ENCODE measurements at places on chromosomes 12 and 14.
A peak's percentile ranks its signal among the peaks of the same experiment; 100 is the strongest.

- no peak for DNase-seq
Measured at GRCh38 chr12:13812168-13812567, 169.2 kb downstream of the GRIN2B start.

GRCh38 chr14:68740788-68741476, 51.9 kb downstream of the ZFP36L1 start:
- no peak for DNase-seq

DNA sequence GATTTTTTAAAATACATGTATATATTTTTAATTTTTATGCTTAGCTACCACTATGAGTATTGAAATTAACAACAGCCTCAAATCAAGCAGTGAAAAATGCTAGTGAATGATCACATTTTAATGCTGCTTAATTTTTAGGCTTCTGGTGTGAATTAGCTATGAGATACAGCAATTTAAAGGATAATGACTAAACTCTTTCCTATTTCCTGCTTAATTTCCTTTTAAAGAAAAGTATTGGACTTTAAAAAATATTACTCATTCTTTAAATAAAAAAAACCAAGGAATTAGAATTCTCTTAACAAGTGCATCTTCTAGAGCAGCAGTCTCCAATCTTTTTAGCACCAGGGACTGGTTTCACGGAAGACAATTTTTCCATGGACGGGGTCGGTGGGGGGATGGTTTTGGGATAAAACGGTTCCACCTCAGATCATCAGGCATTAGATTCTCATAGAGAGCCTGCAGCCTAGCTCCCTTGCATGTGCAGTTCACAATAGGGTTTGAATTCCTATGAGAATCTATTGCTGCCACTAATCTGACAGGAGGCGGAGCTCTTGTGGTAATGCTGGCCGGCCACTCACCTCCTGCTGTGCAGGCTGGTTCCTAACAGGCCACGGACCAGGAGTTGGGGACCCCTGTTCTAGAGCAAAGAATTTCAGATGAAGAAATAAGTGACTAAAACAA, 18.6 kb upstream of the NTN4 start:
- no peak for DNase-seq

- no peak for DNase-seq
Measured at GRCh38 chr12:96698965-96699364, 208.1 kb upstream of the NEDD1 start.

GRCh38 chr12:57431654-57432188, 878 bp upstream of the R3HDM2 start:
- DNase-seq = no peak

DNA sequence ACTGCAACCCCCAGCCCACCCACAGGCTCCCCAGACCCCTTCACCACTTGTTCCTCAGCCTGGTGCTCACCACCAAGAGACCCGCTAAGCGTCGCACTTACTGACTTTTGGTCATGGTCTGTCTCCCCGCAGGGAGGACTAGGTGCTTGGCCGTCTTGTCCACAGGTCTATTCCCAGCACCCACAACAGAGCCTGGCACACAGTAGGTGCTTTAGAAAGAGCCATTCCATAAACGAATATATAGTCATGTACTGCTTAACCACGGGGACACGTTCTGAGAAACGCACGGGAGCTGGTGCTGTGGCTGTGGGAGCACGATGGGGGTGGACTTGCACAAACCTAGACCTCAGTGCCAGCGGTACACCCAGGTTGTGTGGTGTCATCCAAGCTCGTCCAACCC, 34.0 kb downstream of the NCOR2 start:
- no peak for DNase-seq

GRCh38 chr14:71586131-71586897, 345.9 kb upstream of the RGS6 start:
- DNase-seq = peak; percentile 38

DNA sequence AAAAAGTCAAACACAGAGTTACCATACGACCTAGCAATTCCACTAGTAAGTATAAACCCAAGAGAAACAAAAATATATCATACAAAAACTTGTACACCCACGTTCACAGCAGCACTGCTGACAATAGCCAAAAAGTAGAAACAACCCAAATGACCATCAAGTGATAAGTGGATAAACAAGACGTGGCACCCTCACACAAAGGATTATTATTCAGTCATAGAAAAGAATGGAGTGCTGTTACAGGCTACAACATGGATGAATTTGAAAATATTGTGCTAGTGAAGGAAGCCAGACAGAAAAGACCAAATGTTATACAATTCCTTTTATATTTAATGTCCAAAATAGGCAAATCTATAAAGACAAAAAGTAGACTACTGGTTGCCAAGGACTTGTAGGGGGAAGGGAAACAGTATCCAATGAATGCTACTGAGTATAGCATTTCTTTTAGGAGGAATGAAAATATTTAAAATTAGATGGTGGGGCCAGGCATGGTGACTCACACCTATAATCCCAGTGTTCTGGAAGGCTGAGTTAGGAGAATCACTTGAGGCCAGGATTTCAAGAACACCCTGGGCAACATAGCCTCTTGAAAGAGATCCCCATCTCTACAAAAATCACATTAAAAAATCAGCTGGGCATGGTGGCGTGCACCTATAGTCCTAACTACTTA, 41.9 kb downstream of the SPTLC2 start:
- DNase-seq = no peak

DNA sequence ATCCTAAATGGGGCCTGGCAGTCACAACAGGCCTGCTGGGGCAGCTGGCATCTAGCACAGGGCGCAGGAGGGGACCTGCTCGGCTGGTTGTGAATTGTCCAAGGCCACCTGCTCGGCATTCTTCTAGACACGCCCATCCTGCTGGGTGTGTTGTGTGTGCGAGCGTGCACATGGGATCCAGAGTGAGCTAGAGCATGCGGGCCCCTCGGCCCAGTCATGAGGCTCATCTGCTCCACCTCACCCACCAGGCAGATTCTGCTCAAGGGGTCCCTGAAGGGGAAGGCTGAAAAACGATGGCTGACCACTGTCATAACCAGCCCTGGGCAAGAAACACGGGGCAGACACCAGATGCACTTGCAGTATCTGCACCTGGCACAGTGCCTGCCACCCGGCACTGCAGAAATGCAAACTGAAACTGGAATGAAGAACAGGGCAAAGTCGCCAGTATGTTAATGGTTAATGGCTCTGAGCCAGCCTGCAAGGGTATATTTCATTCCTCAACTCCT, 31.8 kb downstream of the MAX start:
- no peak for DNase-seq

GRCh38 chr12:107404981-107405380, 280.6 kb upstream of the PWP1 start:
- peak; percentile 16 for DNase-seq

GRCh38 chr12:13128291-13128965, 25.0 kb upstream of the GSG1 start:
- DNase-seq = no peak

- no peak for DNase-seq
Measured at GRCh38 chr12:113186033-113186365, 478 bp downstream of the RITA1 start.

GRCh38 chr12:128685903-128686475, 137.8 kb downstream of the SLC15A4 start:
- DNase-seq = no peak

DNA sequence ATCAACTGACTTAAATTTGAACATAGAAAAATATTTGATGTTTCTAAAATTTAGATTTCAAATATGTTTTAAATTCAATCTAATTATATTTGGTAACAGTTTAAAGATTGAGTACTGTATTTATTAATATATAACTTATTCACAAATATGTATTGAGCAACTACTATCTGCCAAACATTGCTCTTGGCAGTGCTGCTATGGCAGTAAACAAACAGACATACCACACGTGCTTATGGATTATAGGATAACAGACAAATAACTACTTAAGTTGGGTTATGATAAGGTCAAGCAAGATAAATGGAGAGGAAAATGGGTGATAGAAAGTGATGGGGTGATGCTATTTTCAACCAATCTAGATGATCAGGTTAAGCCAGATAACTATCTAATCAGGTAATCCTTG, 538.1 kb downstream of the C12orf50 start:
- no peak for DNase-seq

DNA sequence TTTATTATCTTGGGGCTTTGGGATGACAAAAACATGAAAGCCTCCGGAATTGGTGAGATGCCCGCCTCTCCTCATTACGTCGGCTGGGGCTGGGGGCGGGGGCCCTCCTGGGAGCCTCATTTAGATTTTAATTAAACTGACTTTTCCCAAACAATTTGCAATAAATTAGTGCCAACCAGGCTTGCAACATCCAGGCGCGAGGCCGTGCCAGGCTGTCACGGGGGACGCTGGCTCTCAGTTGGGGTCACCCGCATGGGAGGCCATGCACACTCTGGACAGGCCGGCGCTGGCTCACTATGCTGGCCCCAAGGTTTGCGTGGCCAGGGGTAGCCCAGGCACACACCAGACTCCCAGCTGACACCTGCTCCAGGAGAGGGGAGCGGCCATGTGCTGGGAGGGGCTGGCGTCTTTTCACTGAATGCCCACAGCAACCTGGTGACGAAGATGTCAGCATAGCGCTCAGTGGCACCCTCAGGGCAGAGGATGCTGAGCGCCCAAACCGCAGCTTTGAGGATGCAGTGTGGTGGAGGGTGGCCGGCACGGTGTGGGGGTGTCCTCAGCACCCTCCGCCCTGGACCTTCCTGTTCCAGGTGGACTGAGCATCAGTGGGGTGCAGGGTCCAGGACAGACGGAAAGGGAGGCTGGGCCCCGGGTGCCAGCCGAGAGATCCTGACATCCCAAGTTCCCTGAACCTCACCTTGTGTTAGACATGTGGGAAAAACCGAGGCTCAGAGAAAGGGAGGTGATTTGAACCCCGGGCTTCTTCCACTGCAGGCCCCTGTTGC, 190.8 kb upstream of the C14orf180 start:
- no peak for DNase-seq

DNA sequence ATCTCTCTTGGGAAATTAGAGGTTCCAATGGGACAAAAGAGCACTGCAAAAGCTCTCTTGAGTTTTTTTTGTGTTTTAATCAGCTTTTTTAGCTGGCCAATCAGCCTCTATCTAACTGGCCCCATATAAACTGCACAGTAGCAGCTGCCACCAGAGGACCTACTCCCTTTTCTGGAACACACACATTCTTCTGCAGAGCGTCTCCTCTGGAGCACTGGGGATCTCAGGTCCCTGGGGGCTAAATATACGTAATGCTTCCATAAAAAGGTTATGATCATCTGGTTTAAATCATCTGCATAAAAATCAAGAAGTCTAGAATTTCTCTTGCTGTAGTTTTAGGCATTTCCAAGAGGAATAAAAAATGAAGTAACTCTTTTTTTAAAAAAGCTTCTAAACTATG, 32.3 kb downstream of the TSPAN8 start:
- DNase-seq = no peak

GRCh38 chr12:39723831-39724230, 104.2 kb upstream of the ABCD2 start:
- DNase-seq = peak; percentile 21

- peak; percentile 19 for DNase-seq
Measured at GRCh38 chr14:63897721-63898163, 44.9 kb downstream of the SYNE2 start.

- peak; percentile 71 for DNase-seq
Measured at GRCh38 chr14:102020058-102020971, 55.9 kb downstream of the DYNC1H1 start.

GRCh38 chr12:58615047-58615446, 305.3 kb downstream of the LRIG3 start:
- no peak for DNase-seq

DNA sequence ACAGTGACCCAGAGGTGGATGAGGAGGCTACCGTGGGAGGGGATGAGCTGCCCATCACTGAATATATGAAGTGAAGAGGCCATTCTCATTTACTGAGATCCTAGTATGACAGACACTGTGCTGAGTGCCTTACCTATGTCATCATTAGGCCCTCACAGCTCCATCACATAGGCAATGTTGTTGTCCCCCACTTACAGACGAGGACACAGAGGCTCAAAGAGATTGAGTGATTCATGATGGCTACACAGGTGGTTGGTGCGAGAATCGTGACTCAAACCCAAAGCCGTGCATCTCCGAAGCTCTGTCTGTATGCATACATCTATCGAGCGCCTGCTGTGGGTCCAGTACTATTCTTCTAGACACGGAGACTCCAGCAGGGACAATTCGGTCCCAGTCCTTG, 5.9 kb upstream of the CCDC197 start:
- DNase-seq = no peak

DNA sequence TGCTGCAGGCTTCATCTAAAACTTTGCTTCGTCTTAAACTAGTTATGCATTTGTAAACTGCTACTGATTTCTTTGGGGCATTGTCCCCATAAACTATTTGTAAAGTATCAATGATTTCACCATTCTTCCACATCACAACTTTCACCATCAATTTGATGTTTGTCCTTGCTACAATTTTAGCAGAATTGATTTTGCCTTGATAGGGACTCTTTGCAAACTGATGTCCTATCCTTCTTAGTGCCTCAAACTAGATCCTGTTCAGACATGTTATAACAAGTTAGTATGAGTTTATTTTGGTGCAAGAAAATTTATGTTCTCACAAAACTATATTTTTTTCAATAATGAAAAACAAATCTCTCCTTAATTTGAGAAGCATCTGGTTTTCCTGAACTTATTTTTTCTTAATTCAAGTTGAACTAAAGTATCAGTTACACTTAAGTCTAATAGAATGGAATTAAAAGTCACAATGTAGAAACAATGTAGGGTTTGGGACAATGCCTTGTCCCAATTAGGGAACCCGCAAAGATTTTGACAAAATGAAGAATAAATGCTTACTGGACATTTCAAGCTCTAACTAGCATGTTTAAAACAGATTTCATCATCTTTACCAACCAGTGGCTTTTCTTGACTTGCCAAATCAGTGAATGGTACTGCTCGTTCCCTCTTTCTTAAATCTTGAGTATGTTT, 10.1 kb upstream of the ARID4A start:
- DNase-seq = no peak

DNA sequence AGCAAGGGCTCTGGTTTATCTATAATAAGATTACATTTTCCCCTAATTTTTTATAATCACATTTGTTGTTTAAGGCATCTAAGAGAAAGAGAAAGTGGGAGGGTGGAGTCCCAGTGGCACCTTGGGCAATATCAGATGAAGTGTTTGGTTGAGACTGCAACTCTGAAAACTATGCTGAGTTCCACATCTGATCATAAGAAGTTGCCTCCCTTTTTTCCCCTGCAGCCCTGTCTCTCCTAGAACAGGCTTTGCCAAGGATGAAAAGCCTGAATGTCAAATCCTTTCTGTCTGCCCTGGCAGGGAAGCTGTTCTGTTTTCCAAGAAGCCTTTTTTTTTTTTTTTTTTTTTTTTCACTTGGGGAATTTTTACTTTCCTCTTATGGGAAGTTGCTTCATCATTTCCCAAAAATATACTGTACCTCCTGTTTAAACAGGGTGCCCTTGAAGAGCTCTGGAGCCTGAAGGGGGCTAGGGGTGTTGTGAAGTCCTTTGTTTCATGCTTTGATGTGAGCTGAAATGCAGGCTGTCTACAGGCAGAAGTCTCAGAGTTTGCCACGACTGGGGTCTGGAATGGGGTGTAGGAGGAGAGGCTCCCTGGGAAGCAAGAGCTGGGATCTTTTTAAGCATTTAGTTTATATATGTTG, 71.3 kb downstream of the SUSD6 start:
- DNase-seq = peak; percentile 60

DNA sequence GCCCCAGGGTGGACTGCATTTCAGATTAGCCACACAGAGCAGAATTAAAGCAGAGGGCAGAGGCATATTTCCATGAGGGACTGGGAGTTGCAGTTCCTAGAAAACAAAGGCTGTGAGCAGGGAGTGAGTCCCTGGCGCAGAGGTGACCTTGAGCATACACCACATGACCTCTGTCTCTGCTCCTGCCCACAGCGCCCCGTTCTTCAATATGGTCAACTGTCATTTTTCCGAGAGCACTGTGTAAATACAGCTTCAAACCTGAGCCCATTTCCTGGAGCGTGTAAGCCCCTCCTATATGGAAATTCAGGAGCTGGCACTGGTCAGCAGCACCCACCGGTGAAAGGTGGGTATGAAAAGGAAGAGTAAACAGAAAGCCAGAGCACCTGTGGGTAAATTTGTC, 192.2 kb upstream of the PELI2 start:
- DNase-seq = no peak

All from AG20443 (cell line).